ENCODE measurements at places on chromosomes 5 and 9.

GRCh38 chr5:91484662-91485061 lies 101.5 kb upstream of the ARRDC3 start:
- DNase-seq: peak; percentile 3

DNA sequence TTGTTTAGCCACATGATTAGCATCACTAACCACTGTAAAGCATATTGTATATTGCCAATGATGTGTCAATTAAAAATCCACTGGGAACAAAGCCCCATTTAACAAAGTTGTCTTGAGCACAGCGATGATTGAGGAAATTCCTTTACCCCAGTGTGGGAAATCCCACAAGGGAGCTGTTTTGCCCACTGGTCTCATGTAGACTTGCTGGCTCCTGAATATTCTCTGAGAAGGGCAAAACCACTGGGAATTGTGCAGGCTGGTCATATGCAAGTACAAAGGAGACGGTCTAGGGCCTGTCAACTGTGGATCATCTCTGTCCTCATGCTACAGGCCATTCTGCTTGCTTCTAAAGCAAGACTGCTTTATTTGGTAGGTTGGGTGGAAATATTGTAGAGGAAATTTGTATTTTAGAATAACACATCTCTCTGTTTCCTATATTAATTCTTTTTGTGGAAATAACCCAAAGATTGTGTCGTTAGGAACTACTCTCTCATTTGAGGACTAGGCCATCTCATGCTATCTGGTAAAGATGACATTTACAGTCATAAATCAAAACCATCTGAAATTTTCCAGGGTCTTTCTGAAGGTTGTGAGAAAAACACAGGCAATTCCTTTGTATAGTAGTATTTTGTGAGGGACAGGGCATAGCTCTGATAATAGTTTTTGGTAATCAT lies 60.2 kb downstream of the PARP8 start:
- no peak for DNase-seq

DNA sequence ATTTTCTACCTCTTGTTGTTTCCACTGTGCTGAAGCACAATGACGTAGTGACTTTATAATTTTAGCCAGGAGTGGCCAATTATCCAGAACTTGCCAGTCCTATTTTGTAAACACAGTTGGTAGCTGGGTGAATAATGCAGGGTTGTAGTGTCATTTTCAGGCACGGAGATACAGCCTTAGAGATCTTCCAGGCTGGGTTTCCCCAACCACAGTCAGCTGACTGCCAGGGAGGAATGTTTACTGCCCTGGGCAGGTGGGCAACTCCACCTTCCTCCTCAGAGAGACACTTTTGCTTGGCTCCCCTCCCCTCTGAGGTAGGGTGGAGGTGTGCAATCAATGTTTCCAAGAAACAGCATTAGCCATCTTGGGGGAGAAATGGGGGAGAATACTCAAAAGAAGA lies 228.1 kb upstream of the NR4A3 start:
- DNase-seq: no peak

DNA sequence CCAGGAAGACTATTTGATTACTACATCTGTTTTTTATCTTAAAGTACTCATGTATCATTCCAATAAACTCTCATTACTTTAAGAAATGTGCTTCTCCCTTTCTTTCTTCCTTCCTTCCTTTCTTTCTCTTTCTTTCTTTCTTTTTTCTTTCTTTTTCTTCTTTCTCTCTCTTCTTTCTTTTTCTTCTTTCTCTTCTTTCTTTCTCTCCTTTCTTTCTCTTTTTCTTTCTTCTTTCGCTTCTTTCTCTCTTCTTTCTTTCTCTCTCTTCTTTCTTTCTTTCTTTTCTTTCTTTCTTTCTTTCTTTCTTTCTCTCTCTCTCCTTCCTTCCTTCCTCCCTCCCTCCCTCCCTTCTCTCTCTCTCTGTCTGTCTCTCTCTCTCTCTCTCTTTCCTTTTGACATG lies 298.6 kb upstream of the ANKH start:
- no peak for DNase-seq

DNA sequence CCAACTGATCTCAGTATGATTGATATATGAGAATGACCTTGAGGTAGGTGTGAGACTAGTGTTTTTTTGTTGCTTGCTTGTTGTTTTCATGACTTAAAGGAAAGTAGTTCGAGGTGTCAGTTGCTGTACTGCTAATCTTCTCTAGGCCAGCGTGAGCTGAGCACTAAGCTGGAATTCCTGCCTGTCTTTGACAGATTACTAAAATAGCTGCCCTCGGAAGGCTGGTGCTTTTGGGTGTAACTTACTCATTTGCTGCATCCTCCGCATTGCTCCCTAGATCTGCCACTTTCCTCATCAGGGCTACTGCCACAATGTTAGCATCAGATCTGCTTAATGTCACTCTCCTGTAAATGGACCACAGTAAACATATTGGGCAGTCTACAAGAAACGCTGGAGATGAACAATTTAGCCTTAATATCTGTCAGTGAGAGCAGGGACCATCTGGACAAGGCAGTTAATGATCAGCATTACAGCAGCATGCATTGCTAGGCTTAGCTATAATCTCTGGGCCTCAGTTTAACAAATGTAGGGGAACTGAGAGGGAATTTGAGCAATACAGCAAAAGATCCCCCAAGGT lies 106.6 kb upstream of the CDH6 start:
- DNase-seq: no peak

GRCh38 chr5:95380103-95380628 lies 11.0 kb upstream of the FAM81B start:
- no peak for DNase-seq

DNA sequence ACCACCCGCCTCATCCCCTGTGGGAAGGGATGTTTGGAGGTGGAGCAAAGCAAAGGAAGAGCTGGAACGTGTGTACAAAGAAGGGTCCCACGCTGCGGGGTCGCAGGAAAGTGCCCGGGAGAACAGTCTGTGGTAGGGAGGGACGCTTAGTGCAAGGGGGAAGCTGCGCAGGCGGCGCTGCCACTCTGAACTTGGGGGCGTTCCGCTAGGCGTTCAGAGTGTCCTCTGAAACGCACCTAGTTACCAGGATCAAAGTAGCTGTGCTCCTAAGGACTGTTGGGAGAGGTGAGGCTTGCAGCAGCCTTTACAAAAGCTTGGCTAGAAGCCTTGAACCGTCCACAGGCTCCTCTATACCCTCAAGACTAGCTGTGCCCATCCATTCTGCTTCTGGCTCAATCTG lies 29.3 kb upstream of the PDE8B start:
- DNase-seq: no peak

DNA sequence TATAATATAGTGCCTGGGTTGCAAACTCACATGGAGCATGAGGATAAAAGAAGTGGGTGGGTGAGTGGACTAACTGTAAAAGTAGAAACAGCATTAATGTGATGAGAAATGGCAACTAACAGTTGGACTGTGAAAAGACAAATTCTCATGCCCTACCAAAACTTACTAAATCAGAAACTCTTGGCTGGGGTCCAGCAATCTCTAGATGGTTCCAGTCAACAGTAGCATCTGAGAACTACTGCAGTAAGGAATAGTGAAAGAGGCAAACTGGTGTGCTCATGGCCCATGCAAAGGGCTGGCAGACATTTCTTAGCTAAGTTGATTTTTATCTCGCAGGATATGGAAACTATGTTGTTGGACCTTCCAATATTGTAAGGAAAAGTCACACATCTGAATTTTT lies 150.3 kb downstream of the PIK3R1 start:
- DNase-seq: no peak

- DNase-seq: no peak
Observed at GRCh38 chr5:122498163-122498562, 186.1 kb downstream of the SNCAIP start.

GRCh38 chr5:59003641-59004040 lies 420.8 kb downstream of the RAB3C start:
- DNase-seq: no peak

GRCh38 chr5:19462019-19462418 lies 526.0 kb downstream of the CDH18 start:
- no peak for DNase-seq

- DNase-seq: peak; percentile 46
Observed at GRCh38 chr5:151239237-151239861, 13.6 kb upstream of the GM2A start.

DNA sequence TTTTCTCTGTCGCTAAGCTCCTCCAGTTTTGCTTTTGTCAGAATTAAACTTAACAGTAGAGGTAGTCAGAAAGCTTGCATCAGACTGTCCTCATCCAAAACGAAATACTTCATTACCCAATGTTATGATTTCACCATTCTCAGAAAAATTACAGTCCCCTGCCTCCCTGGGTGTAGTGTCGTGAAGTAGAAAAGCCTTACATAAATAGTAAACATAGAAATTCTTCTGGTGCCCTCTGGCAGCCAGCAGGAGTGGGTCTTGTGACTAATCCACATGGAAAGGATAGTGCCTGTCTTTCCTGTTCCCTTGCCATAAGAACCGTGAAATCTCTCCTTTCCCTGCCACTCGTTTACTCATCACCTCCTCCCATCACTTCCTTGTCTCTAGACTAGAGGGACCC lies 230.6 kb downstream of the GNA14 start:
- peak; percentile 78 for DNase-seq

GRCh38 chr5:94361161-94361560 lies 257.2 kb downstream of the KIAA0825 start:
- no peak for DNase-seq

- DNase-seq: peak; percentile 48
Observed at GRCh38 chr5:73867345-73868335, 241.6 kb downstream of the ARHGEF28 start.

DNA sequence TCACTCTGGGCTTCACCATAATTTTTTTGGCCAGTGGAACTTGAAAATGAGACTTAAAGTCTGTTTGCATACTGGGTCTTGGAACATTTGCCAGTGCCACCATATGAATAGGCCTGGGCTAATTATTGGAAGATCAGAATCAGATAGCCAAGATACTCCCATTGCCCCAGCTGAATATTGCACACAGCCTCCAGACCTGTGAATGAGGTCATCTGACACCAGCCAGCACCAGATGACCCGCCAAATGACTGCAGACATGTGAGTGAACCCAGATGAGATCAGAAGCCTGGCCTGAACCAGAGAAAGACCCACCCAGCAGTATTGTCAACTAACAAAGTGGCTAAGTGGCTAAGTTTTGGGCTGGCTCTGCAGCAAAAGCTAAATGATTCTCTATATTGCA lies 220.5 kb upstream of the MPDZ start:
- no peak for DNase-seq

- DNase-seq: no peak
Observed at GRCh38 chr5:78604689-78605285, 43.8 kb downstream of the LHFPL2 start.

GRCh38 chr5:149438711-149439132 lies 59.6 kb upstream of the IL17B start:
- no peak for DNase-seq

- no peak for DNase-seq
Observed at GRCh38 chr5:157295247-157295646, 29.3 kb downstream of the CYFIP2 start.

DNA sequence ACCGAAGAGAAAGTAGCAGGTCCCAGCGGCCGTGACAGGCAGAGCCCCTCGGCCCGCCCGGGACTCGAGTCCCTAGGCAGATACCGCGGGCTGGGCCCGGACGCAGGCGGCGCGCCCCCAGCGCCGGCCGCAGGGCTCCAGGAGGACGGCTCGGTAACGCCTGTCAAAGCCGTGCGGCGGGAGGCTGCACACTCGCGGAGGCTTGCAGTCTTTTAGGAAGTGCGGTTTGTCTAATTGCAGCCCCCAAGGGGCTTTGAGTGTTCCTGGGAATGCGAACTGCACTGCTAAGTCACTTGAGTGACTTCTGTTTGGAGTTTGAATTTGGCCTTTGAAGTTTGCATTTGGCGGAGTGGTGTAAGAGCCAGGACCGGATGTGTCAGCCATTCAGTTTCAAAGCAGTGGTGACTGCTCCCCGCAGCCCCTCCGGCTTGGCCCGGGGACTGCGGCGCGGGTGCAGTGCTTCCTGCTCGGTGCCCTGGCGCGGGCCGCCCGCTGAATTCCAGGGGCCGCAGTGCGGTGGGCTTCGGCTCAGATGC lies 1.3 kb downstream of the MAP3K1 start:
- peak; percentile 50 for DNase-seq

- no peak for DNase-seq
Observed at GRCh38 chr5:157477814-157478494, 17.9 kb downstream of the NIPAL4 start.

DNA sequence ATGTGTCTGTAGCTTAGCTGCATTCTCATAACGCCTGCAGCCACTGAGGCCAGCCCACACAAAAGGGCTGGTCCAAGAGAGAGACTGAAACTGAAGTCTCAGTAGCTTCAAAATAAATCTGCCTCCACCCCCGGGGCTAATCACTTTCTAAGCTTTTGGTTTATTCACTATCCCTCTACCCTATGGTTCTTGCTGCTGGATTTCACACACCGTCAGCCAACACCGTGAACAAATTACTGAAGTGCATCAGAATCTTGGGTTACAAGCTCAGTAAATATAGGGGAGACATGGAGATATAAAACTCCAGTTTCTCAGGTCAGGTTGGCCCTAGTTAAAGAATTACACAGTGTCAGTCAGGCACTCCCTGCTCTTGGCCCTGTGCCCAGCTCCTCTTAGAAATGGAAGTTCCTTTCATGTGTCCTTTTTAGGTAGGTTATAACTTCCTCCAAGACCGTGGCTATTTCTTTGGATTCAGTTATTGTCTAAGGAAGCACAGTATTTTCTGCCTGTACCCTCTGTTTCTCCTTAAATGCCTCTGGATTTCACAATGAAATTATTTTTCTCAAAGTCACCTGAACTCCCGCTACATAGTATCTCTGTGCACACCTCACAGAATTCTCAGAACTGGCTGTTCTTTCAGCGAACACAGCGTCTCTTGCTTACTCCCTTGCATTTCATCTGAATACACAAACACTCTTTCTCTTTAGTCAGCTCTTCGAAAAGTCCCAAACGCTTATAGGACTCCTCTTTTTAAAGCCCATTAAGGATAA lies 112.5 kb downstream of the FAM174A start:
- peak; percentile 28 for DNase-seq

DNA sequence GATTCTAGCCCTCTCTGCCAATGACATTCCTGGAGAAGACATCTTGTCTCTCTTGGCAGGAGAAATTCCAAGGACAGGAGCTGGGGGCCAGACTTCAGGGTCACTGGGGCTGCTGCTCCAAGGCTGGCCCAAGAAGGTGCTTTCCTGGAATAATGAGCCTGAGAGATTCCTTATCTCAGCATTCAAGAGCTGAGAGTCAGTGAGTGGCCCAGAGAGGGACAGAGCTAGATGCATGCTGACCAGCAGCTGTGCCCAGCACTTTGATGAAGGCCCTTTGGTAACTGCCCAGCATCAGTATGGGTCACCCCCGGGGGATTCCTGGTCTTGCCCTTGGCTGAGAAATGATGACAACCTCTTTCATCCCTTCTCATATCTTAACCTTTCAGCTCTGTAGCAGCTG lies 47.7 kb upstream of the CTNNA1 start:
- no peak for DNase-seq

- peak; percentile 59 for DNase-seq
Observed at GRCh38 chr5:126656401-126657007, 55.8 kb downstream of the PHAX start.

DNA sequence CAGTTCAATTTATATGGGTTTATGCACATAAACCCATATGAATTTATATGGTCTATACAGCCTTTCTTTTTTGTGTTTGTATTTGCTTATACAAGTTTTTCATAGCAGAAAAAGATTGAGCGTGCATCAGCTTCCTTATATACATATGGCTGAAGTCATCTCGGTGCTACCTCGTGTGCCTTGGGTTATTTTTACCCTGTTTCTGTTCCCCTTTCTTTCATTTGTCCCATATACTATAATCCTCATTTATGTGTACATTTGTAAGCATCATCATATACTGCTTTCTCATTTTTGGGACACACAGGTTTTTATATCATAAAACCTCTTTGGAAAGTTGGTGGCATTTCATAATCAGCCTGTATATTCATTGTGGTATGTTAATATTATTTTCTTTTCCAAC lies 107.8 kb upstream of the ADAMTSL1 start:
- DNase-seq: no peak

GRCh38 chr5:88060194-88060593 lies 208.5 kb downstream of the TMEM161B start:
- DNase-seq: no peak
